ENCODE measurements at places on chromosomes 4 and X. TPM values are rescaled to one million over a fixed set of nuclear protein-coding genes. Genes with fewer than 3 reads are reported as not detected.

- no peak for DNase-seq
Measured at GRCh38 chr4:7777017-7777710, 162.5 kb downstream of the AFAP1 start.

GRCh38 chr4:142883040-142883832 lies 37.1 kb upstream of the INPP4B start:
- DNase-seq: no peak

DNA sequence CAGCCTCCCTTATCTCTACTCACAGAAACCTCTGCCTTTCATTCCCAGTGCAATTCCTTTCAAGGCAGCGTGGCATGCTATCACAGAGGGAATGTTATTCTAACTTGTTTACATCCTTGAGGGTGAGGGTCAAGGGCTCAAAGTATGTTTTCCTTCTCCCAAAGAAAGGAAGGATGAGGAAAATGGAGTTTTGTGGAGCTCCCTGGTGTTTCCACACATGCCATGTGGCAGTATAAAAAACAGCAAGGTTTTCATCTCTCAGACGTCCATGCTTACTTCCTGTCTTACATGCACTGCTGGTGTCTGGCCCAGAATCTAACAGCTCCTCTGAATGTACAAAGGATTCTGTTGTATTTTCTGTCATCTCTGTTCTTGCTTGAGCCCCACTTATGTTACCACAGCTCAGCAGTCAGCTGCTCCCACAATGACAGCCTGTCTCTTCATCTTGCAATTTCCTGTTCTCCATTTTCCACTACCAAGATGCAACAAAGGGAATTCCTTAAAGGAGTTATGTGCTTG lies 128.0 kb downstream of the SNCA start:
- DNase-seq: no peak

DNA sequence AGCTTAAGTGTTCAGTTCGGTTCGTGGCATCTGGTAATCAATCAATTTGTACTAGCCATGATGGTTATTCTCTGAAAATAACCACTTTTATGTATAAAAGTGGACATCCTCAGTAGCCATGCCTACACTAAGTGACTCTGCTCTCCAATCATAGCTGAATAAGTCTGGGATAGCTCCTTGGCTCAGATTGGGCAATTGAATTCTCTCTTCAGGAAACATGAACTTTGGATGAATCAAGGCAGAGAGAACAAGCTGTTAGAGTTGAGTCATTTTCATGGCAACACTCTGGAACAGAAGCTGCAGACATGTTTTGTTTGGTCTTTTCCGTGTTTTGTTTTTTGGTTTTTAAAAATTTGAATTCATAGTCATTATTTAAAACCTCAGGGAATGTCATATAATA lies 66.8 kb upstream of the TMEM164 start:
- DNase-seq: no peak

- no peak for DNase-seq
Measured at GRCh38 chrX:13254076-13254785, 65.6 kb downstream of the ATXN3L start.

DNA sequence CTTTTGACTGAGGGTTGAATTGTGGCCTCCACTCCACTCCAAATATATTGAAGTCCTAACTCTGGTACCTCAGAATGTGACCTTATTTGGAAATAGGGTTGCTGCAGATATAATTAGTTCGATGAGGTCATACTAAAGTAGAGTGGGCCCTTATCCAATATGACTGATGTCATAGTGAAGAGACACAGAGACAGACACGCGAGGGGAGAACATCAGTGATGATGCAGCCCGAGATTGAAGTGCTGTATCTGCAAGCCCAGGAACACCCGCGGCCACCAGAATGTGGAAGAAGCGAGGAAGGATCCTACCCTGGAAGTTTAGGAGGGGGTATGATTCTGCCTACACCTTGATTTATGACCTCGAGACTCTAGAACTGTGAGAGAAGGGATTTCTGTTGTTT lies 279.0 kb downstream of the ANKRD50 start:
- DNase-seq: no peak

DNA sequence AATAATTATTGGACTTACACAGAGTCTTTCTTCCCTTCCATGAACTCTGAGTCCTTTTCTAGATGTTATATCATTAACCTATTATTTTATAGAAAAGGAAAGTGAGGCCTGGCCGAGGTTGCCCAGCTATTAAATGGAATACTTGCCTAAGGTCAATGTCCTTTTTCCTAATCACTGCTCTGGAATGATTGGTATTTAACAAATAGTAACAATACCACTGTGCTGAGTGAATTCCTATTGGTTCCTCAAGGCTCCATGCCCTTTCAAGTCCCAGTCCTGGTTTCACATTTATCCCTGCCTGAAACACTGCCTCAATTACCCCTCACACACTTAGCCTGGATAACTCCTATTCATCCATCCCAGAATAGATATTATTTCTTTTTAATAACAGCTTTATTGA lies 6.2 kb downstream of the TCEAL9 start:
- no peak for DNase-seq

GRCh38 chr4:137794764-137795254 lies 262.5 kb upstream of the PCDH18 start:
- DNase-seq: no peak

- DNase-seq: peak; percentile 62
Measured at GRCh38 chrX:149950681-149951080, 12.4 kb upstream of the EOLA2 start.

DNA sequence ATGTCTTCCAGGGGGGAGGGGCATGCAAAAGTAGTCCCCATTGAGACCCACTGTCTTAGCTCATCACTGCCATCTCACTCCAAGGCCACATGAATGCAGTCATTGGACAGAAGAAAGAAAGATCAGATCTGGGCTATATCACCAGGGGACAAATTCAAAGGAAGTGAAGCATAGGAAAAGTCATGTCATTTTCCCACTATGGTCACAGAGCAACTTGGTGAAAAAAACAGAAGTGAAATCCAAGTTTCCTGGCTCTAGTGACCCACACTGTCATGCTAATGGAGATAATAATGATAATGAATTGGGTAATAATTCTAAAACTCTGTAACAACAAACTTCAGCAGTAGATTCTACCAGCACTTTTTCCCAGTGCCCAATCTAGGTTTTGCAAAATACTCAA lies 9.9 kb downstream of the LHFPL1 start:
- no peak for DNase-seq

- no peak for DNase-seq
Measured at GRCh38 chr4:105588252-105588651, 35.8 kb downstream of the ARHGEF38 start.

GRCh38 chrX:46850771-46851170 lies 13.9 kb downstream of the RP2 start:
- no peak for DNase-seq

DNA sequence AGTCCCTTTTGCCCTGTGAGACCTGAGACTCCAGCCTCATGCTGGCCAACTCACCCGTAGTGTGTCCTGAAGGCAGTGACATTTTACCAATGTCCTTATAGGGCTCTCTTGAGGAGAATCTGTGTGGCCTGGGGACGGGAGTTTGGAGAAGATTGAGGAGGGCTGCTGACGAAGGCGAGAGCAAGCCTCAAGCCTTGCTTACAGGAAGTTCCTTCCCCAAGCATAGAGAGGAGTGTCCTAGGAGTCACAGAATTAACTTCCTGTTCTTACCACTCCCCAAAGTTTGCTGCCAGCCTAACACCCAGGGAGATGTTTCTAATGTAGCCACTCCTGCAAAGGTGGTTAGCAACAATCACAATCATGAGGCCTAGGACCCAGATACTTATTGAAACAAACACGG lies at the start of gene NXF3:
Gene NXF3 (minus strand): TSS at position 202 of the 400 bp plus-strand sequence. CDS start 120 bp downstream, at position 82.
- no peak for DNase-seq

DNA sequence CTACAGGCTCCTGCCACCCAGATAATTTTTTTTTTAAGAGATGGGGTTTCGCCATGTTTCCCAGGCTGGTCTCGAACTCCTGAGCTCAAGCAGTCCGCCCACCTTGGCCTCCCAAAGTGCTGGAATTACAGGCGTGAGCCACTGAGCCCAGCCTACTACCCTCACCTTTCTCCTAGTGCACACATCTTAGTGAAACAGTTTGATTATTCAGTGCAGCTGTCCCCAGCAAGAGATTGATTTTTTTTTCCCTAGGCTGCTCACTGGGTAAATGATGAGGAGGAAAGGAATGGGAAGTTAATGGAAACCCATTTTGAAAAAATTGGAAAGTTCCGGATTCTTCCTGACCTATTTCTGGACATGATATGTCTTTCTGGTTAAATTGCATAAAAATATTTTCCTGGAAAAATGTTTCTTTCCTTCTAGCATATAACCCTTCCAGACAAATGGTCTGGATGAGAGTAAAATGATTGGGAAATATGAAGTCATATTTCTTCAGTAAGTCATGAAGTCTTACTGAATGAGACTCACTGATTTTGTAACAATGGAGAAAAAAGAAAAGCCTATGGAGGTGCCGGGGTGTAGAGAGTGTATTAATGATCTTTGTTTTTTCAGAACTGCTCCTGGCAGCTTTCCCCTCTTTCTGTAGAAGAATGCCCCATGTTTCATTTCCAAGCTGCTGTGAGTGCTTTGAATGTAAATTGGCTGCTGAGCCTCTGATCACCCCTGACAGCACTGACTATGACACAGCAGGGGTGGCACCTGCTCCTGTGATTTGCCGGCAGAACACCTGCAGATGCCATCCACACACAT lies 19.5 kb upstream of the ZNF41 start:
- DNase-seq: no peak

DNA sequence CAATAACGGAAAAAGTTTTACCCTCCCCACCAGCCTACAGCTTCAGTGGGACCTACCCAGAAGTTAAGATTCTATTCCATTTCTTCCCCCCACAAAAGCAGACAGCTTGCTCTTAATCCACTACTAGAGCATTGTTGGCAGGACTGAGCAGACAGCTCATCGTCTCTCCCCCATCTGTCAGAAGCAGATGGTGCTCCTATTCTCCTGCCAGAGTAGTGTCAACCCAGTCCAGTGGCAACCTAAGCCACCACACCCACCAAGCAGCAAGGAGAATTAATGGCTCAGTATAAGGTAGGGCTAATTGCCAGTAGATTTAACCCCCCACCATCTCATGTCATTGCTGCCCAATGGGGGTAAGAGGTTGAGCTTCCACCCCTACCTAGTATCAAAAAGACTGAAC lies 62.0 kb downstream of the AWAT2 start:
- no peak for DNase-seq

DNA sequence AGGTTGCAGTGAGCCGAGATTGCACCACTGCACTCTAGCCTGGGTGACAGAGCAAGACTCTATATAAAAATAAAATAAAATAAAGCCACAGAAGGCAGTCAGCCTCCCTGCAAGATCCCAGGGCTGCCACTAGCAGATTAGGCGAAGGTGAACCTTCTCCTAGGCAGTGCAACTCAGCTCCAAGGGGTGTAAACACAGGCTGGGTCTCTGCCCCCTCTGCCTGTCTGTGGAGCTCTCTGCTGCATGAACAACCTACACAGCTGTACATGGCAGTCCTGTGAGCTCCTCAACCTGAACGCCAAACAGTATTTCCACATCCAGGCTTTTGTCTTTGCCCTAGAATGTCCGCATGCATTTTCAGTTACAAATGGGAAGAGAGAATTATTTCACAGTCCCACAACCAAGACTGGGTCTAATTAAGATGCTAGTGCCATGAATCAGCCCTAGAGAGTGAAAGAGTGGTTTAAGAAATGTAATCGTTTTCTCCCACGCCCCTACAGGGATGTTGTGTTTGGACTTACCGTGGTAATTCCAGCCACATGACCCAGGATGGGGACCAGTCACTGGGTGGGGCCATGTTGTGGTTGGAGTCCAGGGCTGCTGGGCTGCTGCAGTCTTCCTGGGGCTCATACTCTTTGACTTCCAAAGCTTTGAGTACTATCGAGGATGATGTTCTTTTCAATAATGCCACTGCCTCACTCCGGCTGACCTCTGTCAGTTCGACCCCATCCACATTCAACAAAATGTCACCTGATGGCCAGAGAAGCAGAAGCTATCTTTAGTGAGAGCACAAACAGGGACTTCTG lies 99.0 kb downstream of the FIP1L1 start:
- no peak for DNase-seq

AFF2 gene
- total RNA-seq: 84.0 TPM

MMRN1 gene
- total RNA-seq: 10.1 TPM

SOD3 gene
- total RNA-seq: 49.1 TPM

IL2 gene
- not detected for total RNA-seq

MAGEB17 gene
- total RNA-seq: not detected

NPY2R gene
- total RNA-seq: not detected

BMPR1B gene
- 29.8 TPM for total RNA-seq

Data from stomach (tissue), 19 donors.